ENCODE measurements at places on chromosomes 16 and 17.
A peak's percentile ranks its signal among the peaks of the same experiment; 100 is the strongest.

DNA sequence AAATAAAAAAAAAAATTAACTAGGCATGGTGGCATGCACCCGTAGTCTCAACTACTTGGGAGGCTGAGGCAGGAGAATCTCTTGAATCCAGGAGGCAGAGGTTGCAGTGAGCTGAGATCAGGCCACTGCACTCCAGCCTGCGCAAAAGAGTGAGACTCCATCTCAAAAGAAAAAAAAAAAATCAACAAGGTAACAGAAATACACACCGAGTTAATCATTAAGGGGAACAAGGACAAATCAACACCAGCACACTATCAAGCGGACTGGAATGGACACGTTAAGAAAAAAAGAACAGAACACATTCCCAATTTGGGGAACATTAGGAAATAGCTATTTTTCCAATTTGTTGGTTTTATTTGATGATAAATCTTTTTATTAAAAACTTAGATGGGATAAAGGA, 28.4 kb upstream of the GLG1 start:
- DNase-seq, result no peak

DNA sequence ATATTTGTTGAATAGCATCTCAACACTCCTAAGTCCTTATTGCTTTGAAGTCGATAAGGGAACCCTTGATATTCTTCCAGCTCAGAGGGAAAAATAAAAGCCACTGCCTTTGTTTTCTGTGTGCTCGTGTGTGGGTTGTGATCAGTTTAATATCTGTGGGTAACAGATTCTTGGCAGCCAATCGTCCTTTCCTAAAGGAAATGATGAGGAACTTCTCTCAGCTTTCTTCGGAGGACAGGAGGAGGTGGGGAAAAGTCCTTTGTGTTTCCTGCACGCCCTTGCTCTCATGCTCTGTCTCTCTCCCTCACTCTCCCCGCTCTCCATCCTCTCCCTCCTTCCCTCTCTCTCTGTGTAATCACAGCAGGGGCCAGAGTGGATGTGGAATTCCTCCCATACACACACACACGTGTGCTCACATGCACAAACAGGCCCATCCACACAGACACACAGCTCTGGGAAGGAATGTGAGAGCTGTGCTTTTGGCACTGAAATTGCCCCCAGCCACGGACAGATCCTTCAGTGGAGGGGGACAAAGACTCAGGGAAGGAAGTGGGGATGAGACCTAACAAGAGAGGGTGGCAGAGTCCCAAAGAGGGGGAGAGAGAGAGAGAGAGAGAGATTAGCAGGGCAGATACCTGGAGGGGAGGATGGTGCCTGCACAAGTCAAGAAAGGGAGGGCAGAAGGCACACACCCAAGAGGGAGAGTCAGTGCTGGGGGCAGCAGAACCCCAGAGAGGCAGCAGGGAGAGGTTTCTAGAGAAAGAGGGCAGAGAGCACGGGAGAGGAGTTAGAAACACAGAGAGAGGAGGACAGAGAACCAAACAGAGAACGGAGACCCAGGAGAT, 83.5 kb upstream of the PLCG2 start:
- DNase-seq, result no peak

DNA sequence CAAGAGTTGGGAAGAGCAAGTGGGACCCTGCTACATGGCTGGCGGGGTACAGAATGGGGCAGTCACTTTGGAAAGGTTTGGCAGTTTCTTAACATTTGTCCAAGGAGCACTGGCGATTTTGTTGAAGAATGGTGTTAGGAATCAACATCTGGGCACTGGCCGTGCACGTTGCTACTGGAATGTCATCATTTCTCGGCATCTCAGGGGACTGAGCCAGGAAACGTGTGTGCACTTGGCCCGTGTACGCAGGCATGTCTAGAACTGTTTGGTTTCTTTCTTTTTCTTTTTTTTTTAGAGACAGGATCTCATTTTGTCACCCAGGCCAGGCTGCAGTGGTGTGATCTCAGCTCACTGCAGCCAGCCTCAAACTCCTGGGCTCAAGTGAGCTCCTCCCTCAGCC, 17.3 kb upstream of the FOXK2 start:
- DNase-seq, result no peak

DNA sequence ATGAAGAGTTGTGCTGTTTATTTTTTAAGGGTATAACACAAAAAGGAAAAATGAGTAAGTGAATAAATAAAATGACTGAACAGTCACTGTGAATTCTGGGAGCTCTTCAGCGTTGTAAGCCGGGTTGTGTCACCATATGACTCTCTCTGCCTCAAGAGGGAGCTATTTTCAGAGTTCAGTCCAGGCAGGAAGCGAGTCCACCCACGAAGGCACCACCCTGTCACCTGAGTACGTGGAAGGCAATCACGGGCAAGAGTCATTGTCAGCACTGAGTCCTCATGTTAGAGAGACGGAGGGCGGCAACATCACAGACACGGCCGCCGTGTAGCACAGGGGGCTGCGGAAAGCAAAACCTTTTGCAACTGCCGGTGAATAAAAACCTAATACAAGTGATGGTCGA, 227.6 kb downstream of the UTP18 start:
- DNase-seq, result peak; percentile 82

DNA sequence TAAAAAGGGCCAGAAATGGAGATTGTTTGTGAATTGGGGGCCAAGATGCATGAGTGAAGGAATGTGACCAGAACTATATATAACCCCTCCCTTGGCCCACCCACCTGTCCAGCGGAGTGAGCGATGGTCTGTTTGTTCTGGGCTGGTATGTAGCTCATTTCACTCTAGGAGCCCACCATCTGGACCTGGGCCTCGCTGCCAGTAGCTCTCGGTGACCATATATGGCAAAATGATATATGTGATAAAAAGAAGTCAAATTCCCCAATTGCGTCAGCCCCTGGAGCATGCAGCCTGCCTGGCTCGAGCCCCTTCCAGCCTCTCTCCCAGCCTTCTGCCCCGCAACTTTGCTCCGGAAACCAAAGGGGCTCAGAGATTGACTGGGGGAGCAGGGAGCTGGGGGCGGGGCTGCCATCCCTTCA, 47.3 kb downstream of the CCDC42 start:
- DNase-seq, result peak; percentile 76

GRCh38 chr16:69395859-69396186, 10.0 kb upstream of the TERF2 start:
- DNase-seq, result no peak

- DNase-seq, result no peak
Measured at GRCh38 chr17:7493941-7494340, 9.8 kb downstream of the POLR2A start.

GRCh38 chr16:85350973-85351372, 238.7 kb upstream of the CIBAR2 start:
- no peak for DNase-seq

- DNase-seq, result no peak
Measured at GRCh38 chr17:82003411-82004381, 19.0 kb downstream of the CENPX start.

- no peak for DNase-seq
Measured at GRCh38 chr16:15653227-15653626, 3.2 kb downstream of the NDE1 start.

DNA sequence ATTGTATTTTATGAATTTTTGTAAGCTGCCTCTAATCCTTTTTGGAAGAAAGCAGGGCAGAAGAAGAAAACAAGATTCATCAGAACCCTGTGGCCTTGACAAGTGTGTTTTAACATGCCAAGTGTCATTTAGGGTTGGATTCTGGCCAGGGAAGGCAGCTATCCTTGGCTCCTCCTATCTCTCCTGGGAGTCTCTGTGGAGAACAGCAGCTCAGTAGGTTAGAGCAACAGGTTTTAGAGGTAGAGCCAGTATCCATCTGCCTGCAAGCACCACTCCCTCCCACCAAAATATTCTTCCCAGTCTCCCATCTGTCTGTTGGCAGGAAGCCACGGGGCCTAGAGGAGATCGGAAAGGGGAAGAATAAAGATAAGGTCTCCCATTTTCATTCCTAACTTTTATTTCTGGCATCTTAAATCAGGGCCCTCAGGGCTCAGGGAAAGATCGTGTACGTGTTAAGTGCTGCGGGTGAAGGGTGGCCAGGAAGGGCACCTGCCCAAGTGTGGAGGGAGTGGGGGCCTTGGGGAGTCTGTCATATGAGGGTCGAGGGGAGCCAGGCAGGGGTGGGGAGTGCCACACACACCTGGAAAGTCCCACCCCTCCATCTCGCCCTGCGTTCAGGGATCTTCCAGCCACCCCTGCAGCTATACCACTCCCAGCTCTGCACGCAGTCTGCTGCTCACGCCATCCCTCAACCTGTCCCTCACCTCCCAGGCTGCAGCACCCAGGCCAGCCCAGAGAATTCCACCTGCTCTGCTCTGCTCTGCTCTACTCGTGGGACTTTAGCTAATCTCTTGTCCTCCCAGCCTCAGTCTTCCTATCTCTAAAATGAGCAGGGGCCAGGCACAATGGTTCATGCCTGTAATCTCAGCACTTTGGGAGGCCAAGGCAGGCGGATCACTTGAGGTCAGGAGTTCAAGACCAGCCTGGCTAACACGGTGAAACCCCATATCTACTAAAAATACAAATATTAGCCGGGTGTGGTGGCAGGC, 17.1 kb upstream of the CPSF4L start:
- DNase-seq, result no peak

GRCh38 chr16:20865420-20866131, 34.6 kb downstream of the DCUN1D3 start:
- DNase-seq, result no peak

GRCh38 chr16:14539631-14540030, 90.4 kb downstream of the PARN start:
- no peak for DNase-seq

- no peak for DNase-seq
Measured at GRCh38 chr16:54862529-54862928, 68.1 kb upstream of the IRX5 start.

GRCh38 chr16:85309656-85310587, 197.7 kb upstream of the CIBAR2 start:
- DNase-seq, result peak; percentile 77

- DNase-seq, result no peak
Measured at GRCh38 chr16:81167851-81168250, 70.6 kb upstream of the BCO1 start.

DNA sequence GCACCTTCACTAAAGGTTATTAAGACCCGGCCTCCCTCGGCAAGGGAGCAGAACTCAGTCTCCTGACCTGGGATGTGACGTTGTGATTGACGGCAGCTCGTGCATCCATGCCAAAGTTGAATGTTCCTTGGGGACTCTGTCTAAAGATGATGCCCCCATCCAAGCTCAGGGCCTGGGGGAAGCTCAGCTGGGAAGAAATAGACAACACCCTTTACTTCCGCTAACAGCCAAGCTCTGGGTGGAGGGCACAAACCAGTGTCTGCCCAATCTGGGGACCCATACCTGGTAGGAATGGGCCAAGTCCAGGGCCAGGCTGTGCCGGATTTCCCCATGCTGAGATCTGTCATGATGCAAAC, 95.4 kb downstream of the RMI2 start:
- DNase-seq, result no peak

DNA sequence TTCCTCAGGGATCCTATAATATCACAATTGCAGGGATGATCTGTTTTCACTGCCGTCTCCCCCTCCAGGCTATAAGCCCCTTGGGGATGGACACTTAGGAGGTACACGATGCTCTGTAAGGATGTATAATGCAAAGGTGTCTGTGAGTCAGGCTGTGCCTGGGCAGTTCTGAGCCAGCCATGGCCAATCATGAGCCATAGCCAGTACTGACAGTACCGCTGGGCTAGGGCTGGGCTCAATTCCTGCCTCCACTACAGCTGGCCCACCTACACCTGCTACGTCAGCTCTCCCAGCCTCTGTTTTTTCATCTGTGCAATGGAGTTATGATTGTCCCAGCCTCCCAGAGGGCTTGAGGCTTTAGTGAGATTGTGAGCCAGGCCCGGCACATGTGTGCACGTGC, 2.8 kb upstream of the WNT9B start:
- no peak for DNase-seq

DNA sequence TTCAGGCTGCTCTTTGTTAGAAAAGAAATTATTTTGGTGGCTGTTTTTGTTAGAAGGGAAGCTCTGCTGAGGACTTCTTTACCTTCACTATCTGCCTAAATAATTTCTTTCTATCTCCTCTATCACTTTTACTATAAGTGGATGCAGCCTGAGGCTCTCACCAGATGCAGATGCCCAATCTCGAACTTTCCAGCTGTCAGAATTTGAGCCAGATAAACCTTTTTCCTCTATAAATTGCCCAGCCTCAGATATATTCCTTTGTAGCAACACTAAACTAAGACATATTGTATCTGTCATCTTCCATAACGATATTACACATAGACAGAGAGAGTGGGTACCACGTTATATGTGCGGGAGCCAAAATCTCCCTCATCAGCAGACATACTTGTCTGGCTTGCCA, 15.7 kb upstream of the CDH8 start:
- no peak for DNase-seq

DNA sequence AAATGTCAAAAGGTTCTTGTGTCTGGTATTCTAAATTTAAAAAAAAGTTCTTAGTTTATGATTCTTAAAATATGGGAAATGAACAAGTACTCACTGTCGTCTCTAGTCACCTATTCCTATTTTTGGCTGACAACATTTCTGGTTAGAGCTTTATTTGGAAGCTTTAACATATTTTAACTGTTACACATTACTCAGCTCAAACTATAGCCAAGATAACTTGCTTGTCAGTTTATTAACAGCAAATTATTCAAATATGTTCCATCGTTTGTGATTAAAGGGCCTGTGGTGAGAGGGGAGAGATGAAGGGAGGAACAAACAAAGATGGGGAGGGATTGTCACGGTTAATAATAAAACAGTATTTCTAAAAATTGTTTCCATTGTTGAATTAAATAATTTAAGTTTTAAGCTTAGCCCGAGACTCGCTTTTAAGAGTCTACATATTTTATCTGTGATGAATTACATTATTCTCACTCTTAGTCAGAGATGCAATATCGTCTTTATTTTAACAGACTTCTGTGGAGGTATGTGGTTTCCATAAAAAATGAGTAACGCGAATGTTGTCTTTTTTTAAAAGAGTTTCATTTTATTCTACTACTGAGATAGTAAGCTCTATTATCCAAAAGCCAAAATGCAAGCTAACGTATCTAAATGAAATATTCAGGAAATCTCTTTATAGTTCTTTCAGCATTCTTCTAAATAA, 321.9 kb upstream of the PMFBP1 start:
- no peak for DNase-seq

- DNase-seq, result no peak
Measured at GRCh38 chr17:66928949-66929348, 35.6 kb upstream of the CACNG4 start.

DNA sequence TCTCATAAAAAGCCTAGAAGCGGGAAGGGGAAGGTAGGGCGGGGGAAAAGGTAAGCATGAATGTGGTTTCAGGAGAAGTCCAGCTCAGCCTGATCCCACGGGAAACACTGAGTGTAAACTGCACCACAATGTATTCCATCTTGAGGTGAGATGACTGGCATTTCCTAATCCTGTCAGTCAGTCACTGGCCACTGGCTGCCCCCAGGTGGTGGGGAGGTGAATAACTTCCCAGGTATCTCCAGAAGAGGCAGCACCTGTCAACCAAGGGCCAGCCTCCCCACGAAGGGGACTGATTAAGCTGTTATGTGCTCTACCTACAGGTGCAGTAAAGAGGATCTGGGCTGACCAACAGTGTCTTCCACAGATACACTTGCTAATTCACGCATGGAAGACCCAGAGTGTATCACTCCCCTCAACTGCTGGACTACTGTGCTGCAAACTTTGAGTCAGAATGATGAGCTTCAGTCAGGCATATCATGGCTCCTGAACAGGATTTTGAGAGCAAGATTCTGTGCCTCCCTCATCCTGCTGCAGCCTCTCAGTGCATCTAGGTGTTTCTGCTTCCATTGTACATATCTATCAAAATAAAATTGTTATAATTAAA, 108.5 kb upstream of the CCL2 start:
- peak; percentile 88 for DNase-seq

All from GM23338 (cell line).